ENCODE measurements at places on chromosomes 13 and 19.
A peak's percentile ranks its signal among the peaks of the same experiment; 100 is the strongest.

GRCh38 chr13:75771818-75772217, 135.7 kb downstream of the LMO7 start:
- no peak for DNase-seq

DNA sequence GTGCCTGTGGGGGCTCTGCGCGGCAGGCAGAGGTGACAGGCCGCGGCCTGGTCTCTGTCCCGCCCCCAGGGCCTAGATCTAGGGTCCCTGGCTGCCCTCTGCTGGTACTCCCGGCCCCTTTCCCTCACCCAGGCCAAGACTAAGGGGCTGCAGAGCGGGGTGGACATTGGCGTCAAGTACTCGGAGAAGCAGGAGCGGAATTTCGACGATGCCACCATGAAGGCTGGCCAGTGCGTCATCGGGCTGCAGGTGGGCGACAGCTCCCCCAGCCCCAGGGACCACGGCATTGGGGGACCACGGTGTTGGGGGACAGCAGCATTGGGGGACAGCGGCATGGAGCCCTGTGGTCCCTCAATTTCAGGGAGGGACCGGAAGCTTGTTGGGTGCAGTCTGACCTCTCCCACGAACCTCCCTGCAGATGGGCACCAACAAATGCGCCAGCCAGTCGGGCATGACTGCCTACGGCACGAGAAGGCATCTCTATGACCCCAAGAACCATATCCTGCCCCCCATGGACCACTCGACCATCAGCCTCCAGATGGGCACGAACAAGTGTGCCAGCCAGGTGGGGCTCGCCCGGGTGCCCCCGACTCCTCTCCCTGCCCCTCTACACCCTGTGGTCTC, 3.8 kb upstream of the ABCA7 start:
- no peak for DNase-seq

GRCh38 chr19:43371909-43372308, 18.4 kb downstream of the CD177 start:
- DNase-seq = no peak

DNA sequence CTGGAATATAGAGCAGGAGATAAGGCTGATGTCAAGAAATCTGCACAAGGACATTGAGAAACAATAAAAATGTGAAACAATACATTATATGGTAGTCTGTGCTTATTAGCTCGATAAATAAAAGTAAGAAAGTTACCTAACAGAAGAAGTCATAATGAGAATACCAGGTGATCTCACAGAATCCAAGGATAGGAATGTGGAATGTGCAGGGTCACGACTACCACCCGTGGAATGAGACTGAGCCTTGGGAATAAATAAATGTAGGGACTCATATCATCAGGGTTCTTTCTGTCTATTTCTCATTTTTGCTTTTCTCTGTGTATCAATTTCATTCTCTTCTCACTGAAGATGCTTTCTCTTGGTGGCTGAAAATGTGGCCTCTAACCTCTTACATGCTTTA, 26.0 kb upstream of the KBTBD7 start:
- no peak for DNase-seq

GRCh38 chr13:32314271-32315237, 609 bp downstream of the ZAR1L start:
- DNase-seq = no peak

GRCh38 chr19:46605356-46605821, 4.3 kb downstream of the CALM3 start:
- no peak for DNase-seq

GRCh38 chr19:11577451-11578257, at the start of gene ACP5:
Gene ACP5, minus strand, starts transcription at chr19:11577645. Its CDS starts 328 bp downstream, at chr19:11577317.
- no peak for DNase-seq

- no peak for DNase-seq
These were observed 7.8 kb upstream of the CEBPG start for GRCh38 chr19:33365691-33366090.

DNA sequence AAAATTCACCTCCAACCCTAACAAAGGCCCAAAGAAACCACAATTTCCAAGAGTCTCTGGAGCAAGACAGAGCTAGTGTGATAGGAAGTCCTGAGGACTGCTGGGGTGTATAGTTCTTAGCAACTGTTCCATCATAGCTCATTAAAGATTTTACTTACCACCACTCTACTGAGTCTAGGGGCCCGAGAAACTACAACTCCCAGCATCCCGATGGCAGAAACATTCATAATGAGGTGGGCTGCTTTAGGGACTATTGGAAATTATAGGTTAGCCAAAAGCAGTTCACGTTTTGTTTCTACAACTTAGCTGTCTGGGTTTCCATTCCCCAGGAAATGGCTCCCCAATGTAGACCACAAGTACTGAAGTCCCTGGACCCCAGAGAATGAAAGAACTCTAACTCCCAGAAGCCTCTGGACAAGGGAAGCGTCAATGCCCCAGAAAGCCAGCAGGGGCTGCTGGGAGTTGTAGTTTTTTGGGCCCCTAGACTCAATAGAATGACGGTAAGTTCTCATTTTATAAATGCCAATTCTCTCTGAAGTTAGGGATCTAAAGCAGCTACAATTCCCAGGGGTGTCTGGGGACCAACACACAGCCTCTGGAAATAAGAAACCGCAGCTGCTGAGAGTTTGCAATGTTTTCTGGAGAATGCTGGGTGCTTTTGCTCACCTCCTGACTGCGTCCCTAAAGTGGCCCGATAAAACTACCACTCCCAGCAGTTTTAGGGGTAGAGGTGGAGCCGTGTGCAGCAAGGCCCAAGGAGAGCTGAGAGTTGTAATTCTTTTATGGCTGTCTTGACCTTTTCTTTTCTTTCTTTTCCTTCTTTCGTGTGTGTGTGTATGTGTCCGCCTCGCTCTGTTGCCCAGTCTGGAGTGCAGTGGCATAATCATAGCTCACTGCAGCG, 11.1 kb downstream of the FTL start:
- DNase-seq = no peak

- peak; percentile 86 for DNase-seq
These were observed 2.5 kb downstream of the ICAM5 start for GRCh38 chr19:10292206-10292788.

DNA sequence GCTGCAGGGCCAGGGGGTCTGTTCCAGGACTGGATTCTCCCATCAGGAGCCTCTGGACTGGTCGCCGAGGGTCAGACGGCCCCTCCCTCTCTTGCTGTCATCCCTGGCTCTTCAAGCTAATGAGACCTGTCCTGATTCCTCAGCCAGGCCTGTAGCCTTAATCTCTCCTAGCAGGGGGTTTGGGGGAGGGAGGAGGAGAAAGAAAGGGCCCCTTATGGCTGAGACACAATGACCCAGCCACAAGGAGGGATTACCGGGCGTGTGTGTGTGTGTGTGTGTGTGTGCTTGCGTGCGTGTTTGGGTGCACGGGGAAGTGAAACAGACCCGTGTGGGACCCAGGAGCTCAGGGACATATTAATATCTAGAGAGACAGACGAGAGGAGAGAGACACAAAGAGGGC, 1.9 kb upstream of the CRX start:
- DNase-seq = no peak

DNA sequence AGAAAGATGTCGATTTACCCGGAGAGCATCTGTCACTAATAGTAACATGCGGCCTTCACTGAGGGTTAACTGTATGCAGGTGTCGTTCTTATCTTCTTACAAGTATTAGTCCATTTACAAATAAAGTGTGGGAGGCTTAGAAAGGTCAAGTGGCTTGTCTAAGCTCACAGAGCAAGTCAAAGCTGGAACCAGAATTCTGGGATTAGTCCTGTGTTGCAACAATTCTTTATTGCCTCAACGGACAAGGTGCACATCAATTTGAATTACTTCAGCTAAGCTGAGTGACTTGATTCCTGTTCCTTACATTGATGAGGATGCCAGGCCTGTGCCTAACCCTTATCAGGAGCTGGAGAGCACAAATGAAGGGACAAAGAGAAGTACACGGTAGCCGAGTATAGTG, 1193.6 kb downstream of the UQCRFS1 start:
- no peak for DNase-seq

GRCh38 chr19:45164577-45165335, 4.0 kb upstream of the NKPD1 start:
- peak; percentile 83 for DNase-seq

- no peak for DNase-seq
These were observed 267.3 kb downstream of the DLEU7 start for GRCh38 chr13:50576156-50576555.

GRCh38 chr13:33388286-33388998, 102.9 kb upstream of the STARD13 start:
- no peak for DNase-seq

- peak; percentile 90 for DNase-seq
These were observed 4.3 kb downstream of the CD37 start for GRCh38 chr19:49339301-49340068.

DNA sequence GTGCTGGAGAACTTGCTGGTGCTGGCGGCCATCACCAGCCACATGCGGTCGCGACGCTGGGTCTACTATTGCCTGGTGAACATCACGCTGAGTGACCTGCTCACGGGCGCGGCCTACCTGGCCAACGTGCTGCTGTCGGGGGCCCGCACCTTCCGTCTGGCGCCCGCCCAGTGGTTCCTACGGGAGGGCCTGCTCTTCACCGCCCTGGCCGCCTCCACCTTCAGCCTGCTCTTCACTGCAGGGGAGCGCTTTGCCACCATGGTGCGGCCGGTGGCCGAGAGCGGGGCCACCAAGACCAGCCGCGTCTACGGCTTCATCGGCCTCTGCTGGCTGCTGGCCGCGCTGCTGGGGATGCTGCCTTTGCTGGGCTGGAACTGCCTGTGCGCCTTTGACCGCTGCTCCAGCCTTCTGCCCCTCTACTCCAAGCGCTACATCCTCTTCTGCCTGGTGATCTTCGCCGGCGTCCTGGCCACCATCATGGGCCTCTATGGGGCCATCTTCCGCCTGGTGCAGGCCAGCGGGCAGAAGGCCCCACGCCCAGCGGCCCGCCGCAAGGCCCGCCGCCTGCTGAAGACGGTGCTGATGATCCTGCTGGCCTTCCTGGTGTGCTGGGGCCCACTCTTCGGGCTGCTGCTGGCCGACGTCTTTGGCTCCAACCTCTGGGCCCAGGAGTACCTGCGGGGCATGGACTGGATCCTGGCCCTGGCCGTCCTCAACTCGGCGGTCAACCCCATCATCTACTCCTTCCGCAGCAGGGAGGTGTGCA, 587 bp downstream of the S1PR4 start:
- no peak for DNase-seq

GRCh38 chr13:77028202-77028601, 1.2 kb upstream of the FBXL3 start:
- DNase-seq = no peak

GRCh38 chr13:29923554-29924481, 73.4 kb upstream of the UBL3 start:
- peak; percentile 88 for DNase-seq

GRCh38 chr19:6532244-6532999, 1.6 kb downstream of the TNFSF9 start:
- no peak for DNase-seq

DNA sequence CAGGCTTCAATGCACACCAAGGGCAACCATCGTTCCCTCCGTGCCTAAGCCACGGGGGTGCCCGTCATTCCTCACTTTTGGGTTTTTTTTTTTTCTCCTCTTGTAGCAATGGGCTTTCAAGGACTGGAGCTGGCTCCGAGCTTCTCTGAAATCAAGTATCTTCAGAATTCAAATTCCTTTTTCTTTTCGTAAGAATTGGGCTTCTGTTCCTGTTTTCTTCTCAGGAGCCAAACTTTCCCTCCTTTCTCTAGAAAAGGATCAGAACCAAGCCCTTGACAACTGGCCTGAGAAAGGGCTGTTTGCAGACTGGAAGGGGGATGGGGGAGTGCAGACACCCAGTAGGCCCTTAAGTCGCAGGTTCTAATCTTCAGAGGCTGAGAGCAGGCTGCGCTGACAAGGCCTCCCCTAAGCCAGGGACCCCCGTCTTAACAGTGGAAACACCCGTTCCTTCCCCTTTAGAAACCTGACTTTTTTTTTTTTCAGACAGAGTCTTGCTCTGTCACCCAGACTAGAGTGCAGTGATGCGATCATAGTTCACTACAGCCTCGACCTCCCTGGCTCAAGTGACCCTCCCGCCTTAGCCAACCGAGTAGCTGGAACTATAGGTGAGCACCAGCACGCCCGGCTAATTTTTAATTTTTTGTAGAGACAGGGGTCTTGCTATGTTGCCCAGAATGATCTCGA, 51.6 kb downstream of the RFX2 start:
- peak; percentile 43 for DNase-seq
